Common myeloid progenitor, CD34-positive (primary cell): ENCODE measurements at places on chromosomes 3 and 15.
A peak's percentile ranks its signal among the peaks of the same experiment; 100 is the strongest.

- no peaks in the 10 kb centered on the region for H3K27me3 ChIP-seq
- no peak overlapping the region for H3K4me3 ChIP-seq
- no peak for DNase-seq
- H3K36me3 ChIP-seq = no peaks in the 10 kb centered on the region
- no peaks in the 10 kb centered on the region for H3K4me1 ChIP-seq
Observed at GRCh38 chr15:38896647-38897046, 332.0 kb upstream of the RASGRP1 start.

- no peaks in the 10 kb centered on the region for H3K4me1 ChIP-seq
- H3K36me3 ChIP-seq = no peaks in the 10 kb centered on the region
- no peaks in the 10 kb centered on the region for H3K27me3 ChIP-seq
- no peak overlapping the region for H3K4me3 ChIP-seq
- no peak overlapping the region for H3K27ac ChIP-seq
- no peak for DNase-seq
Observed at GRCh38 chr15:38528294-38528693, 36.3 kb downstream of the RASGRP1 start.

- H3K36me3 ChIP-seq = no peaks in the 10 kb centered on the region
- H3K4me1 ChIP-seq = no peaks in the 10 kb centered on the region
- no peak for DNase-seq
- H3K27ac ChIP-seq = no peak overlapping the region
- H3K4me3 ChIP-seq = no peak overlapping the region
- no peaks in the 10 kb centered on the region for H3K27me3 ChIP-seq
Observed at GRCh38 chr3:163327086-163327485, 1751.2 kb downstream of the SI start.

DNA sequence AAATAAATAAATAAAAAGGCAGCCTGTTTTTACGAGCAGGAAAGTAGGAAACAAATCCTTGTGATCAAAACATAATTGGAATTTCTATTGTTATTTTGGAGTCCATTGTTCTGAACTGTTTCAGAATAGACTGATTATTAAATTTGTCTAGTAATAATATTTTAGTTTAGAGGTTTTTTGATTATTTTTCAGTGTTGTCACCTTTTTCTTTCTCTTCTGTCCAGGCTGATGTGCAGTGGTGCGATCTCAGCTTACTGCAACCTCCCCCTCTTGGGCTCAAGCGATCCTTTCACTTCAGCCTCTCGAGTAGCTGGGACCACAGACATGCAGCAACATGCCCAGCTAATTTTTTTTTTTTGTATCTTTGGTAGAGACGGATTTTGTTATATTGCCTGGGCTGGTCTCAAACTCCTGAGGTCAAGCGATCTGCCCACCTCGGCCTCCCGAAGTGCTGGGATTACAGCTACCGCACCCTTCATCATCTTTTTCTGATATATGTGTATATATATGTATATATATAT, 38.0 kb downstream of the KAT2B start:
- peaks cover 11% of the 10 kb centered on the region for H3K4me1 ChIP-seq
- no peaks in the 10 kb centered on the region for H3K27me3 ChIP-seq
- H3K36me3 ChIP-seq = no peaks in the 10 kb centered on the region
- no peak for DNase-seq

GRCh38 chr3:79175870-79176269, 591.9 kb downstream of the ROBO1 start:
- no peak overlapping the region for H3K27ac ChIP-seq
- no peak for DNase-seq
- H3K4me3 ChIP-seq = no peak overlapping the region
- H3K27me3 ChIP-seq = no peaks in the 10 kb centered on the region
- no peaks in the 10 kb centered on the region for H3K36me3 ChIP-seq

- H3K27me3 ChIP-seq = no peaks in the 10 kb centered on the region
- no peaks in the 10 kb centered on the region for H3K4me1 ChIP-seq
- no peak overlapping the region for H3K4me3 ChIP-seq
- DNase-seq = no peak
Observed at GRCh38 chr15:71167445-71168165, 52.3 kb downstream of the THSD4 start.

- H3K27me3 ChIP-seq = no peaks in the 10 kb centered on the region
- H3K36me3 ChIP-seq = no peaks in the 10 kb centered on the region
- H3K4me1 ChIP-seq = no peaks in the 10 kb centered on the region
- H3K27ac ChIP-seq = no peak overlapping the region
- peak; percentile 66 for DNase-seq
Observed at GRCh38 chr3:137121704-137122314, 164.0 kb downstream of the IL20RB start.

- H3K4me1 ChIP-seq = peaks cover 2% of the 10 kb centered on the region
- DNase-seq = no peak
- no peaks in the 10 kb centered on the region for H3K27me3 ChIP-seq
- no peaks in the 10 kb centered on the region for H3K36me3 ChIP-seq
- no peak overlapping the region for H3K27ac ChIP-seq
- H3K4me3 ChIP-seq = no peak overlapping the region
Observed at GRCh38 chr15:49079340-49080039, 33.2 kb upstream of the SECISBP2L start.

DNA sequence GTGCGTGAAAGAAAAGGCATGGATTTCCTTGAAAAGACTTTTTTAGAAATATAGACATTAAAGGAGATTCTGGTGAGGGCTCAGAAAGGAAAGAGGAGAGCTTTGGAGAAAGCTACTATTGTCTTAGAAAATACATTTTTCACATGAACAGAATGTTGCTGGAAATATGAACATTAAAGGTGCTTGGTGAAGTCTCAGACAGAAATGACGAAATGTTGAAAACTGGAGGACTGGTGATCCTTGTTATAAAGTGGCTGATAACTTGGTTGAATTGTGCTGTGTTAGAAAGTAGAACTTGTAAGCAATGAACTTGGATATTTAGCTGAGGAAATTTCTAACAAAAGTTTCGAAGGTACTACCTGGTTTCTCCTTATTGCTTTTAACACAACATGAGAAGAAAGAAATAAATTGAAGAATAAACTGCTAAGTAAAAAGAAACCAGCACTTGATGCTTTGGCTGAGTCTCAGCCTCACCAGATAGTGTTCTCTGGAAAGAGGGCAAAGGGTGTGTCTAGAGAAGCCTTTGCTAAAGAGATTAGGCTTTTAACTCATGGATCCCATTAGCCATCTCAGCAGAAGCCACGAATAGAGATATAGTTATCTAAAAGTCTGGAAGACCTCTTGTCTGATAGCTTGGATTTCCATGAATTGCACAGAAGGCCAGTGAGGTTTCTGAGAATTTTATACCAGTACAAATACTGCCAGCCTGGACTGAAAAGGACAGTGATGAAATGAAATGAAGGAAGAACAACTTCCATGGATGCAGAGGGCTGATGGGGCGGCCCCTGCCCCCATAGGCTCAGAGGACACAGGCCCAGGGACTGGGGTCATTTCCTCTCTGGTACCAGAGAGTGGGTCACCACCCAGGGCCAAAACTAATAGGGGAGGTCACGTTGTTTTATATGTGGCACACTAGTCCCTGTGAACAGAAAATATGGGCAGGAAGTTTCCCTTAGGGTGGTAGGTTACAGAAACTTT, 91.5 kb downstream of the RPL22L1 start:
- H3K27me3 ChIP-seq = peaks cover 2% of the 10 kb centered on the region
- no peaks in the 10 kb centered on the region for H3K4me1 ChIP-seq
- H3K4me3 ChIP-seq = no peak overlapping the region

DNA sequence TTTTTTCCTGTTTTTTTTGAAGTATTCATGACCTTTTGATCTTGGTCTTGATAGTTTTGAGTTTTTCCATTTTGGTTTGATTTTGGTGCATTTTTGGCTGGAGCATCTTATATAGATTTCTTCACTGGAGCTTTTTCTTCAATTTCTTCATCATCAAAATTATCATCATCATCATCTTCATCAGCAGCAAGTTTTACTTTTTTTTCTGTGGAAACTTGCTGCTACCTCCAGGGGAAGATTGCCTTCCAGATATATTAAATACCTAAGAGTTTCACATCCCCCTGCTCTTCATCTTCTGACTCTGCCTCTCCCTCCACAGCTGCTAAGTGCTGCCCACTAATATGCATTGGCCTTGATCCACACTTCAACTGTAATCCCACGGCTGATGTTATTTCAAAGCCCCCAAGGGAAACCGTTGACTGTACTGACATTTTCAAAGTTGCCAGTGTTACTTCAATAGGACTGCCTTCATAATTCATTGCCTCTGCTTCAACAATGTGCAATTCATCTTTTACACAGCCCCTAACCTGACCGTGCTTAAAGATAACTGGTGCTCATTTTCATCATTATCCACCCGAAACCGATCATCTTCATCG, 151.7 kb downstream of the NR1D2 start:
- H3K27ac ChIP-seq = no peak overlapping the region
- H3K4me1 ChIP-seq = no peaks in the 10 kb centered on the region
- no peak overlapping the region for H3K4me3 ChIP-seq
- H3K36me3 ChIP-seq = no peaks in the 10 kb centered on the region
- no peaks in the 10 kb centered on the region for H3K27me3 ChIP-seq
- no peak for DNase-seq

- DNase-seq = no peak
- H3K4me1 ChIP-seq = peaks cover 6% of the 10 kb centered on the region
- no peaks in the 10 kb centered on the region for H3K27me3 ChIP-seq
- H3K4me3 ChIP-seq = no peak overlapping the region
- no peak overlapping the region for H3K27ac ChIP-seq
Observed at GRCh38 chr15:80099241-80099640, 39.8 kb downstream of the ZFAND6 start.

DNA sequence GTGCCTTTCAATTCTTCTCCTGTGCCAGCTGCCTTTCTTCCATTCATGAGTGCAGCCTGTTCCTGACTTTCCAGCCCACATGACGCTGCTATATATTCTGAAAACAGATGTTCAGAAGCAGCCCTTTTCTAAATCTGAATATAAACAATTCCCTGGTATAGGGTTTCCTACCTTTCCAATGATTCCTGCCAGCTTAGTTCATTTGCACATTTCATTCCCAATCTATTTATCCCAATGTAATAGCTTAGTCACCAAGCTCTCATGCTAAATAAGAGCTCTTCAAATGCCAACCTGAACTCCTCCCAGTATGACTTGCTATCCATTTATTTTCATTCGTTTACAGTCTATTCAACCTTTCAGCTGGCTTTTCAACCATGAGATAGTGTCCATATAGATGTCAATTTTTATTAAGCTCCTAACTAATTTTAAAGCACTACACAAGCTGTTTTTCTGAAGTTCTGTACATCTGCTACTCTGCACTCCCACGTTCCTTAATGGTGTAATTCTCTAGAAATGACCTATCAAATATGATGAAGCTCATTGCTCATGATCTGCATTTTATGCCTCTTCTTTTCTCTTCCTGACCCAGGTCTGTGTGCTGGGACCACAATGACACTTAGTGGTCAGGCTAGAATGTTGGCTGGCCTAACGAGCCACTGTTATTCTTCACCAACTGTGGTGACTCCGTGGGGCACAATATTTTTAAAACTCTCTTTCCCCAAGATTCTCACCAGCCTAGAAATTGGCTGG, 605.0 kb upstream of the TBL1XR1 start:
- no peaks in the 10 kb centered on the region for H3K27me3 ChIP-seq
- no peaks in the 10 kb centered on the region for H3K36me3 ChIP-seq
- H3K4me1 ChIP-seq = no peaks in the 10 kb centered on the region
- no peak overlapping the region for H3K27ac ChIP-seq

DNA sequence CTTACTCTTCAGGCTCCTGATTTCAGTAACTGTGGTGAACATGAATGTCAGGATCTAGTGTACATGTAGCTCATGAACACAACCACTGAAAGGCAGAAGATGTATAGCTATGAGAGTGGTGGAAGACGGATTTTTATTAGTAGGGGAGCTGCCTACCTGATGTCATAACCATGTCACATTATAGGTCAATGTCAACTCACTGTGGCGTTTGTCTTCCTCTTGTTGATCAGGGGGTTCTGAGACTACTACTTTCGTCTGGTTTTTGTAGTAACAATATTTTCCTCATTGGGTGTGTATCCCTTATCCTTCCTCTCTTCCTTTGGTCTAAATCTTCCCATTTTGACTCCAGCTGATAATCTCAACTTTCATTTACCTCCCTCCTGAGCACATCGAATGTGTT, 7.3 kb downstream of the UNC13C start:
- H3K4me3 ChIP-seq = no peak overlapping the region
- H3K36me3 ChIP-seq = no peaks in the 10 kb centered on the region
- H3K27ac ChIP-seq = no peak overlapping the region
- no peaks in the 10 kb centered on the region for H3K4me1 ChIP-seq
- no peak for DNase-seq

GRCh38 chr3:46423588-46423987, 16.5 kb downstream of the CCRL2 start:
- H3K36me3 ChIP-seq = no peaks in the 10 kb centered on the region
- DNase-seq = no peak
- H3K27me3 ChIP-seq = no peaks in the 10 kb centered on the region
- H3K4me1 ChIP-seq = peaks cover 10% of the 10 kb centered on the region
- H3K4me3 ChIP-seq = no peak overlapping the region
